ENCODE measurements at places on chromosomes 13 and 19. TPM values are rescaled to one million over a fixed set of nuclear protein-coding genes. Genes with fewer than 3 reads are reported as not detected.
A peak's percentile ranks its signal among the peaks of the same experiment; 100 is the strongest.

DCT gene
- 0.39 TPM for total RNA-seq

HSH2D gene
- total RNA-seq, result not detected

EPSTI1 gene
- total RNA-seq, result 3.1 TPM

SERTAD3 gene
- 19.2 TPM for total RNA-seq

ZNF813 gene
- 1.3 TPM for total RNA-seq

VSTM2B gene
- total RNA-seq, result not detected

ZNF763 gene
- 2.6 TPM for total RNA-seq

- H3K27me3 ChIP-seq, result no peaks in the 10 kb centered on the region
- no peak overlapping the region for H3K27ac ChIP-seq
- H3K4me3 ChIP-seq, result no peak overlapping the region
- H3K36me3 ChIP-seq, result no peaks in the 10 kb centered on the region
- no peaks in the 10 kb centered on the region for H3K4me1 ChIP-seq
- no peak for DNase-seq
These were observed 81.0 kb downstream of the CCNA1 start for GRCh38 chr13:36513266-36513665.

GRCh38 chr13:111203736-111204389 is 88.8 kb downstream of the ARHGEF7 start:
- peaks cover 71% of the 10 kb centered on the region for H3K4me1 ChIP-seq
- peak overlapping the region; percentile 40 for H3K4me3 ChIP-seq
- no peaks in the 10 kb centered on the region for H3K36me3 ChIP-seq
- H3K27me3 ChIP-seq, result no peaks in the 10 kb centered on the region
- H3K27ac ChIP-seq, result peak overlapping the region; percentile 68

DNA sequence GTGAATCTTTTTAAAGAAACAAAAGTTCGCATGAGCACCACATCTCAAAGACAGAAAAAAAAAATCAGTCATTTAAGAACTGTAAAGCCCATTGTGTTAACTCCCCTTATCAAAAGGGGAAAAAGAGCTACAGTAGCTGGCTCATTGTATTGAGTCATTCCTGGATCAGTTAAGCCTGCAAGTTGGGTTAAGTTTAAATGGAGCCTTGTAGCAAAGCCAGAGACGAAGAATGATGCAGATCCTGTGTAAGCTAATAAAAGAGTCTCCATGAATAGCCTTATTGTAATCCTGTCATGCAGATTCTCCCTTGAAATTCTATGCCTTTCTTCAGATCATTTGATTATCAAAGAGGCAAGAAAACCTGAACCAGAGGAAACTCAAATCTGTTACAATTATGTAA is 83.8 kb downstream of the CRYL1 start:
- no peaks in the 10 kb centered on the region for H3K27me3 ChIP-seq
- H3K4me3 ChIP-seq, result no peak overlapping the region
- DNase-seq, result no peak
- H3K4me1 ChIP-seq, result no peaks in the 10 kb centered on the region
- H3K36me3 ChIP-seq, result no peaks in the 10 kb centered on the region

DNA sequence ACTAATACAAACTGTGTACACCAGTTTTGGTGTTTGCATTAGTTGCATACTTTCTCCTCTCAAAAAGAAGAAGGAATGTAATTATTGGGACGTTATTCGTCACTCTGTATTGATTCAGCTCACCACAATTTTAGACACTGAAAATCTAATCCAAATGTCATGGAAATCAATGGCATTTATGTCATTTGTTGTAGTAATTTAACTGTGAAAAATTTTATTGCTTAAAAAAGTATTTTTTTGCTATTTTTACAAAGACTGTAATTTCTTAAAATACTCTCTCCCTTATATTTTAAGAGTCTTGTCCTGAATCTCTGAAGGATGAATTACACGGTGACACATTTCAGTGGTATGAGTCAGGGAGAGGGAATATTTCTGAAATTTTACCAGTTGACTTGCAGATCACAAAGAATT is 2117.6 kb downstream of the PCDH9 start:
- no peak for DNase-seq
- no peaks in the 10 kb centered on the region for H3K36me3 ChIP-seq
- H3K27ac ChIP-seq, result no peak overlapping the region
- H3K27me3 ChIP-seq, result no peaks in the 10 kb centered on the region
- H3K4me1 ChIP-seq, result no peaks in the 10 kb centered on the region
- no peak overlapping the region for H3K4me3 ChIP-seq

DNA sequence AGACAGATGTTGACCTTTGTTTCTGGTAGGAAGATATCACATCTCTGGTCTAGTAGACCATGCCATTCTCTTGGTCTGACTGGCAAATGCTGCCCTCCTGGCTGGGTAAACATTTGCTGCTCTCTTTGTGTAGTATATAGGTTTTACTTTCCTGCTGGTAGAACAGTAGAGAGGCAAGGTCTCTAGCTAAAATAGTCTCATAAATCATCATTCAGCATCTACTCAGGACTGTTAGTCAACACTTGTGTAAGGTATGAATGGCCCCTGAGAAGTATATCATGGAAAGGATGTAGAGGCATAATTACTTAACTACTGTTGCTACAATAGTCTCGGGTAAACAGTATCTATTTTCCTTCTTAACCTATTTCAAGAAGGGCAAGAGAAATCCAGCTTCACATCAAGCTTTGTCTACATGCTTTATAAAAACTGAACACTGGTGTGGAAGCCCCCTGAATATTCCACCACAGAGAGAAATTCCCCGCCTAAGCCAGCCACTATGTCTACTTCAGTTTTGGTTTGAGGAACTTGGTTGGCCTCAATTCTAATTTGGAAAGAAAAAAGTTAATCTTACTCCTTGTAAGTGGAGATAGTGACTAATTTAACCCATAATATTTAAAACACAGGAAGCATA is 18.4 kb upstream of the MYCBP2 start:
- no peak for DNase-seq
- H3K27me3 ChIP-seq, result no peaks in the 10 kb centered on the region
- no peaks in the 10 kb centered on the region for H3K4me1 ChIP-seq
- no peak overlapping the region for H3K4me3 ChIP-seq

DNA sequence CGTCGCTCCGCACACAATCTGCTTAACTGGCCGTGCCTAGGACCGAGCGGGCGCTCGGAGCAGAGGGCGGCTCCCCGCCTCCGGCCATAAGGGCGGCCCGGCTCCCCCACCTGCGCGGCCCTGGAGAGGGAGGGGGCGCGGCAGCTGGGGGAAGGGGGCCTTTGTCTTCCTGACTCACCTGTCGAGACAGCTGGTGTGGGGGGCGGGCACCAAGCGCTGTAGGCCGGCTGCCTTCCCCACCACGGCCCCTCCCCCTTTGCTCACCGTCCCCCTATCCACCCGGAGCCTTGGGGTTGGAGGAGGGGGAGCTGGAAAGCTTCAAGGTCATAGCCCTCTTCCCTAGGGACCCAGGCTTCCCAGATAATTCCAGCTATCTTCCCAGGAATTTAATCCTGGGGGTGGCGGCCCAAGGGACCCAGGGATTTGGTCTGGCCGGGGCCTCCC is 1.2 kb downstream of the VASP start:
- DNase-seq, result no peak
- peak overlapping the region; percentile 96 for H3K27ac ChIP-seq
- no peaks in the 10 kb centered on the region for H3K27me3 ChIP-seq
- H3K4me1 ChIP-seq, result no peaks in the 10 kb centered on the region

DNA sequence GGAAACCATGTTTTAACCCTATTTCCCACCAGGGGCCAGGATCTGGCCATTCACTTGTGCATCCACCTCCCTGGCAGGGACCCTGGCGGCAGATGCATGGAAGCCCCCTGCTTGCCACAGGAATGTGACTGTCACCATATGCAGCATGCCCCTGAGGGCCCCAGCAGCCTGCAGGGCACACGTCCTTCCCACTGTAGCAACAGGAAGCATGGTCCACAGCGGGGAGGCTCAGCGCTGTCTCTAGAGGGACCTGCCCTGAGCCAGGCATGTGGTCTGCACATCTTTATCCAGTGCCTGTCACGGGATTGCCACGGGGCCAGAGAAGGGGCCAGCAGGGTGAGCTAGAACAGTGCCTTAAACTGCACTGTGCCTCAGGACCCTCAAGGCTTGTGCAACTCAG is 34.9 kb upstream of the MCF2L start:
- no peaks in the 10 kb centered on the region for H3K4me1 ChIP-seq
- H3K27ac ChIP-seq, result no peak overlapping the region
- no peaks in the 10 kb centered on the region for H3K27me3 ChIP-seq
- no peak for DNase-seq
- H3K4me3 ChIP-seq, result no peak overlapping the region

DNA sequence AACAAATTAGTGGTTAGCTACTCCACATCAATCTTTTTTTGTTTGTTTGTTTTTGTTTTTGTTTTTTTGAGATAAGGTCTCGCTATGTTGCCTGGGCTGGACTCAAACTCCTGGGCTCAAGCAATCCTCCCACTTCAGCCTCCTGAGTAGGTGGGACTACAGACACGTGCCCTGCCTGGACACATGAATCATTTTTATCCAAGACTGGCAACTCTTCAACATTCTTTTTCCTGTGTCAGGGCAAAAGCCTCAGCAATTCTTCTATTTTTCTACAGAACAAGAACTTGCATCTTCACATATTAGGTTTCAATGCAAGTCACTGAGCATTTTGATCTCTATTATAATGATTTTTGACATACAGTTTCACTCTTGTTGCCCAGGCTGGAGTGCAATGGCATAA is 76.8 kb upstream of the LRCH1 start:
- DNase-seq, result no peak
- H3K27ac ChIP-seq, result no peak overlapping the region

DNA sequence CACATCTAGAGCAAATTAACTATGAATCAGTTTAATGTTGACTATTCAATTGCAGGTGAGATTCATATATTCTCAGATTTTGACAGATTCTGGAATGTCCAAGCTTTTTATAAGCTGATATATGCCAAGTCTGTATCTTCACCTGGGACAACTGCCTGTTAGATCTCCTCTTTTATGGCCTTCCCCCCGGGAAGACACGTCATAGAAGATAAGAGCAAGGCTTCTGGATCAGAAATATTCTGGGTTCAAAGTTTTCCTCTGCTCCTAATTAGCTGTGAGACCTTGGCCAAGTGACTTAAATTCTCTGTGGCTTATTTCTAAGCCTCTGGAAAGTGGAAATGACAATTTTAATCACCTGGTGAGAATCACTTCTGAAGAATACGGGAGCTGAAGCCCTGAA is 187.5 kb downstream of the OXGR1 start:
- no peaks in the 10 kb centered on the region for H3K36me3 ChIP-seq
- H3K4me1 ChIP-seq, result no peaks in the 10 kb centered on the region
- H3K27me3 ChIP-seq, result no peaks in the 10 kb centered on the region
- H3K4me3 ChIP-seq, result no peak overlapping the region

DNA sequence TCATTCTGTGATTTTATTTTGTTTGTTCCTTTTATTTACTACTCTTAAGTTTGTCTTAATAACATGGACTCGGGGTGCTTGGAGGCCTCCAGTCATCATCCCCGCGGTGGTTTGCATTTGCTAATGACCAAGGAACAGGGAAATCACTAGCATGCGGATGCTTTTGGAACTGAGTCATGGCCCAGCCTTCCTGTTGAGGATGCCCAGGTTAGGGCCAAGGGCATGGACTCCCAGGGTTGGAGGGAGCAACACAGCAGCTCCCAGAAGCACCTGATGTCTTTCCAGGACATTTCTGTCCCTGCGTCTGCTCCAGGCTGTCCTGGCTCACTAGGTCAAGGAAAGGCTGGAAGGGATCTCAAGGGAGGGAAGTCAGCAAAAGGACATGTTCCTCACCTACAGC is 423.7 kb upstream of the TSHZ3 start:
- no peak overlapping the region for H3K4me3 ChIP-seq
- no peaks in the 10 kb centered on the region for H3K36me3 ChIP-seq
- H3K27me3 ChIP-seq, result no peaks in the 10 kb centered on the region
- DNase-seq, result no peak
- no peaks in the 10 kb centered on the region for H3K4me1 ChIP-seq

- H3K36me3 ChIP-seq, result peaks cover 25% of the 10 kb centered on the region
- H3K27ac ChIP-seq, result peak overlapping the region; percentile 79
- peaks cover 36% of the 10 kb centered on the region for H3K4me1 ChIP-seq
- H3K4me3 ChIP-seq, result no peak overlapping the region
- H3K27me3 ChIP-seq, result no peaks in the 10 kb centered on the region
- peak; percentile 80 for DNase-seq
These were observed 27.0 kb downstream of the SAE1 start for GRCh38 chr19:47157431-47158321.
